SHP77 (cell line): ENCODE measurements at places on chromosomes 13 and 19.

DNA sequence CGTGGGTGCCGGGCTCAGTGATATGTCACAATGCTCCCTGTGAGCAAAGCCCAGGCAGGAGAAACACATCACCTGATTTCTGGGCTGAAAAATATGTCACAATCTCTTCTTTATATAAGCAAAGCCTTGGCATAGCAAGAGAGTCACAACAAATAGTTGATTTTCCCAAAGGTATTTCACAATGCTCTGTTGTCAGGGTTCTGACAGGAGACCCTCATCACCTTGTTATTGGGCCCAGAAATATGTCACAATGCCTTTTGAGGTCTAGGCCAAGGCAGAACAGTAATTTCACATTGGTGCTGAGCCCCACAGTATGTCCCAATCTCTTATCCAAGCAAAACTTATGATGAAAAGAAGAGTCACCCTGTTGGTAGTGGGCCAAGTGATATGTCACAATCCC, 125.7 kb downstream of the ZNF675 start:
- no peak for DNase-seq

DNA sequence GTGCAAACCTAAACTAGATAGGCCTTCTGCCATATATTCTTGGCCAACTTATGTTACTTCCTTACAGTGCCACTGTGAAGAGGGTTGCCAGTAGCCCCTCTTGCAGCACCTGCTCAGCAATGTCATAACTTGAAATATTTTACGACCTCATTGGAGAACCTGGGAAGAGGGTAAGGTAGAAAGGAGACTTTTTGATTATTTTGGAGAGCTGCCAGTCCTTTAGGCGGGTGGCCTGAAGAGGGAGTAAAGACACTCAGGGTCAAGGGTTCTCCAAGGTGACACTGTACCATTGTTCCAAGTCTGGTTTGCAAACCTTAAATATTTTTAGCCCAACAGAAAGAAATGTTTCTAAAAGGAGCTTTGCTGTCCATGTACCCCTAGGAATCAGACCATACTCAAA, 118.3 kb downstream of the FLT1 start:
- no peak for DNase-seq

- no peak for DNase-seq
Observed at GRCh38 chr13:28741084-28741491, 22.3 kb upstream of the SLC46A3 start.

GRCh38 chr19:34430738-34431625, 2.8 kb downstream of the UBA2 start:
- DNase-seq: peak; percentile 20

DNA sequence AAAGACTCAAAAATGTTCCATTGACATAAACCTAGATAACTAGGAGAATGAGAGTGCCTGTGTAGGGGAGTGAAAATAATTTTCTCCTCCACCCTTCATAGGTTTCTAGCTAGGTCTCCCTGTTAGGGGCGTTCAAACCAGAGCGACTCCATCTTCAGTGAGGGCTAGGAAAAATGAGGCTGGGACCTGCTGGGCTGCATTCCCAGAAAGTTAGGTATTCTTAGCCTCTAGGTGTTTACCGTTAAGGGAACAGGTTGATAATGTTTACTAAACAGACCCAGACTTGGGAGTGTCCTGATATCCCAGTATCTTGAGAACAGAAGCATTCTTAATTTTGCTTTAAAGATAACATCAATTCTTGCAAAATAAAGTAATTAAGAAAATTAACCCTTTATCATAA, 20.1 kb downstream of the PABPC3 start:
- DNase-seq: no peak

GRCh38 chr19:55433292-55433691, 9.8 kb downstream of the SHISA7 start:
- DNase-seq: no peak

DNA sequence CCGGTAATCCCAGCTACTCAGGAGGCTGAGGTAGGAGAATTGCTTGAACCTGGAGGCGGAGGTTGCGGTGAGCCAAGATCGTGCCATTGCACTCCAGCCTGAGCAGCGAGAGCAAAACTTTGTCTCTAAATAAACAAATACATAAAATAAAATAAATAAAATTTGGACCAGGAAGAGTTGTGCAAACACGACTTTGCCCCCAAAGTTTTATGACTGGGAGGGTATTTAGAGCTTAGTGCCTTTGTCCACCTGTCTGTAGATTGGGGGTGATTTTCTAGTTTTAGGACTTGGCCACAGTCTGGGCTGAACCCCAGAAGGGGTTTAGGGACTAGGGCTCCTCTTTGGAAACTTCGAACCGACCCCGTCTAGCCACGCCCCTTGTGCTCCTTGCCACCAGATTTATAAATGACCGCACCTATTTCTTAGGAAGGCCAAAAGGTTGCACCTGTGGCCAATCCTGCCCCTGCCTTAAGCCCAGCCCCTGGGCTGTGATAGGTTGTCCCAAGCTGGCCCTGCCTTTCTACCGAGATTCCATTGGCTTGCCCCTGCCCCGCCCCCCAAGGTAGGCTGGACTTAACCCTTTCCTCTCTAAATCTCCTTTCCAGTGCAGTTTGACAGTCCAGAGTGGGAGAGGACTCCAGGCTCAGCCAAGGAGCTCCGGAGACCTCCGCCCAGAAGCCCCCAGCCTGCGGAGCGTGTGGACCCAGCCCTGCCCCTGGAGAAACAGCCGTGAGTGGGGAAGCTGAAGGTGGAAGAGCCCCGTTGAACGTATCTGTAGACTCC, 5.3 kb downstream of the SHD start:
- peak; percentile 50 for DNase-seq

- no peak for DNase-seq
Observed at GRCh38 chr19:46082728-46083050, 41.8 kb downstream of the IGFL3 start.

- no peak for DNase-seq
Observed at GRCh38 chr19:49428547-49429451, 3.6 kb downstream of the GFY start.

DNA sequence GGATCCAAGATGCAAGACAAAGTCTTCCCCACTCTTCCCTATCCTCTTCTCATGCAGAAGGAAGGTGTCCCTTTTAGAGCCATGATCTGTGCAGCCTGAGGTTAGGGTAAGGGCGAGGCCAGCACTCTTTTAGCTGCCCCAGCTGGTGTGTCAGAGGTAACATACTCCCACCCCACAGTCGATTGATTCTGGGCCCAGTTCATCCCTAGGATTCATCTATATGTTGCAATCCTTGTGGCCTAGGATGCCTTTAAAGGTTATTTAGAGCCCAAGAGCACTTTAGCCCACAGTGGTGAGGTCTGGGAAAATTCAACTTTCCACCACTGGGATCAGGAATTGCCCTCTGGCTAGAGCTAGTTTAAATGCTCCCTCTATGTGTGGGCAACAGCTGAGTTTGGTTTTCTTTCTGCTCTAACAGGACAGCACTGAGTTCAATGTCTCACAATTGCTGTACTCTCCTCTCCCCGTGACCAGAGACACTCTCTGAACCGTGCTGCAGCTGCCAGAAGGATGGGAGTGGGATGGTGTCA, 201.3 kb upstream of the SERP2 start:
- DNase-seq: no peak

GRCh38 chr13:51125495-51126226, 14.6 kb upstream of the C13orf42 start:
- DNase-seq: peak; percentile 65

DNA sequence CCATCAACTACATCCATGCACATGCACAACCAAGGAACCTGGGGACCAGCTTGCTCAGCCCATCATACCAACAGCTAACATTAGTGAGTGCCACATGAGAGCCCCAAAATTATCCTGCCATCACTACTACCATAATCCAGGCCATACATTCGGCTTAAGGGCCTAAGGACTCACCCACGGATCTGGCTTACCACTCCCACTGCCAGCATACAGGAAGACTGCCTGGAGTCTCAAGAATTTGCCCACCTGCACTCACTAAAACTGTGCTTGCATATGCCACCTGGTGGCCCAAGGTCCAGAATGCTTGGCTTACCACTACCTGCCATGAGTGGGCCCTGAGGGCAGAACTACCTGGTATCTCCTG, 1562.9 kb upstream of the PRR20A start:
- no peak for DNase-seq

DNA sequence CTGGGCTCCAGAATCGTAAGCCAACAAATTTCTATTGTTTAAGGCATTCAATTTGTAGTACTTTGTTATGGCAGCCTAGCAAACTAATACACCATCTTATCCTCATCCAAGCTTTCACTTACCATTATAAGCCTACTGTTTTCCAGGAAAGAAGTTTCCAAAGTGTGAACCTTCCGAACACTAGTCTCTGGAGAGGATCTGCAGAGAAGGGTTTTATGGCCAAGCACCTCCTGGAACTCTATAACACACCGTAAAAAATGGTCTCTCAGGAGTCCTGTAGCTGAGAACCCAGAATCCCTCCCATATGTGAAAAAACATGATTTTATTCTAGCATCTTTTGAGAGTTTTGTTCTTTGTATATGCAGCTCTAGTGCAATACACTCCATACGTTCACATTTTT, 142.1 kb downstream of the POSTN start:
- DNase-seq: no peak
